ENCODE measurements at places on chromosomes 4 and X. TPM values are rescaled to one million over a fixed set of nuclear protein-coding genes. Genes with fewer than 3 reads are reported as not detected.

- H3K36me3 ChIP-seq, result no peaks in the 10 kb centered on the region
- no peaks in the 10 kb centered on the region for H3K27me3 ChIP-seq
- DNase-seq, result no peak
- no peaks in the 10 kb centered on the region for H3K4me1 ChIP-seq
- no peak overlapping the region for H3K27ac ChIP-seq
- no peak overlapping the region for H3K4me3 ChIP-seq
Measured at GRCh38 chr4:20658456-20658855, 41.8 kb upstream of the PACRGL start.

GRCh38 chr4:60562334-60562733 is 637.8 kb upstream of the ADGRL3 start:
- H3K27ac ChIP-seq, result no peak overlapping the region
- H3K27me3 ChIP-seq, result no peaks in the 10 kb centered on the region
- no peak for DNase-seq
- no peaks in the 10 kb centered on the region for H3K36me3 ChIP-seq
- no peaks in the 10 kb centered on the region for H3K4me1 ChIP-seq
- no peak overlapping the region for H3K4me3 ChIP-seq

The ODAM gene
- polyA plus RNA-seq, result 94.6 TPM

DNA sequence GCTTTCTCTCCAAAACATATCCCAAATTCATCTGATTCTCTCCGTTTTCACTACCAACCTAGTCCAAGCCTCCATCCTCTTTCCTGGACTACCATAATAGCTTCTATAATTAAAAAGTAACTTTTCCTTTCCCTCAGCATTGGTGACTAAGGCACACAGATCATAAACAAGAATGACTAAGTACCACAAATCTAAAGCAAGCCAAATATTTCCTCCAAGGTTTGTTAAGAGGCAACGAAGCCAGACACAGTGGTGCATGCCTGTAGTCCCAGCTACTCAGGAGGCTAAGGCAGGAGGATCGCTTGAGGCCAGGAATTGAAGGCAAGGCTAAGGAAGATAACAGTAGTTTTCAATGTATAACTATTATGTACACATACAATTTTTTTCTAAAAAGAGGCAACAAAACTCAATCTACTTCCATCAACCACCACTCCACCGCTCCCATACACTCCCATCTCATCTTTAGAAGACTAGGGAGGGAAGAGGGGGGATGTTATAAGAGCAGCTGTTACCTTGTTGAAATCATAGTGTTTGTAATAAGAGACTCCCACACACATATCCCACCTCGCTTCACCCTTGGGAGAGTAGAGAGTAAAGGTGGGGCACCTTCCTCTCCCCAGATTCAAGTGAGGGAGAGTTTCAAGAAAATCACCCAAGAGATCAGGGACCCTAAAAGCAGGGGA is 4.2 kb upstream of the JCHAIN start:
- H3K27me3 ChIP-seq, result no peaks in the 10 kb centered on the region
- no peaks in the 10 kb centered on the region for H3K36me3 ChIP-seq
- H3K4me3 ChIP-seq, result no peak overlapping the region
- no peak overlapping the region for H3K27ac ChIP-seq
- no peak for DNase-seq
- H3K4me1 ChIP-seq, result no peaks in the 10 kb centered on the region

The MAP3K15 gene
- polyA plus RNA-seq, result 7.6 TPM

The DCAF12L1 gene
- polyA plus RNA-seq, result not detected

The MED12 gene
- 9.4 TPM for polyA plus RNA-seq

DNA sequence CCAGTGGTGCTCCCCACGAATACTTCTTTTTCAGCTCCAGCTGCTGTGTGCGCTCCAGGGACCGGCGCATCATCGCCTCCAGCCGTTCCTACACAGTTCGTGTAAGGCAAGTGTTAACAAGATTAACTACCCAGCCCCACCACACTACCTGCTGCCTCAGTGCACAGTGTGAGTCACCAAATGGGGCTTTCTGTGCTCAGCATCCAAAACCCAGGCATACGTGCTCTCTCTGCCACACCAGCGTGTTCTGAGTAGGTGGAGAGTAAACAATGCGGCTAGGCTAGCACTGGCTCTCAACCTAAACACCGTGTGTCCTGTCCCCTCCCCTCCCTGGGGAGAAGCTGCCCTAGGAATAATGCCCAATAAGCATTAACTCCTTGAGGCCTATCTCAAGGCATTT is 60.0 kb downstream of the MAP7D2 start:
- H3K4me3 ChIP-seq, result no peak overlapping the region
- DNase-seq, result no peak
- no peaks in the 10 kb centered on the region for H3K27me3 ChIP-seq

- no peaks in the 10 kb centered on the region for H3K4me1 ChIP-seq
- no peaks in the 10 kb centered on the region for H3K36me3 ChIP-seq
- H3K4me3 ChIP-seq, result no peak overlapping the region
- H3K27me3 ChIP-seq, result no peaks in the 10 kb centered on the region
- DNase-seq, result no peak
Measured at GRCh38 chr4:93092765-93093164, 735.8 kb upstream of the ATOH1 start.

The MMRN1 gene
- not detected for polyA plus RNA-seq

GRCh38 chr4:108881986-108882385 is 119.1 kb upstream of the ETNPPL start:
- H3K27ac ChIP-seq, result no peak overlapping the region
- no peak overlapping the region for H3K4me3 ChIP-seq
- no peaks in the 10 kb centered on the region for H3K36me3 ChIP-seq
- DNase-seq, result no peak
- no peaks in the 10 kb centered on the region for H3K4me1 ChIP-seq

The SLITRK4 gene
- polyA plus RNA-seq, result not detected

- H3K4me3 ChIP-seq, result no peak overlapping the region
- 0 out of 2 replicates have a peak, but pooled peaks cover 1% of the 10 kb centered on the region for H3K36me3 ChIP-seq
- peak; percentile 70 for DNase-seq
- H3K27ac ChIP-seq, result no peak overlapping the region
- peaks cover 5% of the 10 kb centered on the region for H3K27me3 ChIP-seq
- H3K4me1 ChIP-seq, result peaks cover 8% of the 10 kb centered on the region
Measured at GRCh38 chr4:87985097-87985886, 9.8 kb downstream of the SPP1 start.

GRCh38 chr4:158170691-158171561 is 1.9 kb downstream of the GASK1B start:
- H3K4me3 ChIP-seq, result peak overlapping the region; percentile 73
- peak; percentile 55 for DNase-seq
- H3K36me3 ChIP-seq, result peaks cover 1% of the 10 kb centered on the region
- peak overlapping the region; percentile 79 for H3K27ac ChIP-seq
- H3K27me3 ChIP-seq, result no peaks in the 10 kb centered on the region
- H3K4me1 ChIP-seq, result peaks cover 79% of the 10 kb centered on the region

Data from HepG2 (cell line).